ENCODE measurements at places on chromosomes 13 and 19.

DNA sequence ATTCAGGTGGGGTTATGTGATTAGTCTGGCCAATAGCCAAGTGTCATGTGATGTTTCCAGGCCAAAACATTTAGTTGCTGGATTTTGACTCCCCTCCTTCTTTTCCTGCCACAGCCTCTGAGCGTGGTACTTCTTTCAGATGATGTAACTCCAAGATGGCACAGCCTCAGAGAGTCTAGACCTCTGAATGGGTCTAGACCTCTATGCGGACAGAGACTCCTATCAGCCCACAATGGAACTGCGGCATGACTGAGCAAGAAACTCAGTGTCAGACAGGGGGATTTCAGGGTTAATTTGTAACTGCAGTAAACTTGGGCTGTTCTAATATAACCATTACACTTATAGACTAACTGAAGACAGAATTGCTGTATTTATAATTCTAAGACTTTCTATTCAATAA, 42.6 kb upstream of the ZDHHC20 start:
- DNase-seq, result no peak

DNA sequence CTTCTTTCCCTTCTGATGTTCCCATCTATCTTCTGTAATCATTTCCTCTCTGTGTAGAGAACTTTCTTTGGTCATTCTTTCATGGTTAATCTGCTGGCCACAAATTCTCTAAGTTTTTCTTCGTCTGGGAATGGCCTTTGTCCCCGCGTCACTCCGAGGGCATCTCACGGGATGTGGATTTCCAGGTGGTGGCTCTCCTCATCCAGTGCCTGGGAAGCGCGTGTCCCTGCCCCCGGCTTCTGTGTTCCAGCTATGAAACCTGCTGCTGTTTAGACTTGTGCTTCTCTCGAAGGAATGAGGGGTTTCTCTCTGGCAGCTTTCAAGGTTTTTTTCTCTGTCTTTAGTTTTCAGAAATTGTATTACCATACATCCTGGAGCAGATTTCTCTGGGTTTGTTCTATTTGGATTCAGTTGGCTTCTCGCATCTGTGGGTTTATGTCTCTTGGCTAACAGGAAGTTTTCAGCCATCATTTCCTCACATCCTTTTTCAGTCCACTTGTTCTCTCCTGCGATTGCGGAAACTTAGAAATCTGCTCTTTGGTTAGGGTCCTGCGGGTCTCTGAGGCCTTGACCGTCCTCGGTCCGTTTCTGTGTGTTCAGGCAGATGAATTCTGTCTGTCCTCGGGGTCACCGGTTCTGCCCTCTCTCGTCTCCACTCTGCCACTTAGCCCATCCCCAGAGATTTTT, 36.9 kb upstream of the DCUN1D2 start:
- DNase-seq, result no peak

DNA sequence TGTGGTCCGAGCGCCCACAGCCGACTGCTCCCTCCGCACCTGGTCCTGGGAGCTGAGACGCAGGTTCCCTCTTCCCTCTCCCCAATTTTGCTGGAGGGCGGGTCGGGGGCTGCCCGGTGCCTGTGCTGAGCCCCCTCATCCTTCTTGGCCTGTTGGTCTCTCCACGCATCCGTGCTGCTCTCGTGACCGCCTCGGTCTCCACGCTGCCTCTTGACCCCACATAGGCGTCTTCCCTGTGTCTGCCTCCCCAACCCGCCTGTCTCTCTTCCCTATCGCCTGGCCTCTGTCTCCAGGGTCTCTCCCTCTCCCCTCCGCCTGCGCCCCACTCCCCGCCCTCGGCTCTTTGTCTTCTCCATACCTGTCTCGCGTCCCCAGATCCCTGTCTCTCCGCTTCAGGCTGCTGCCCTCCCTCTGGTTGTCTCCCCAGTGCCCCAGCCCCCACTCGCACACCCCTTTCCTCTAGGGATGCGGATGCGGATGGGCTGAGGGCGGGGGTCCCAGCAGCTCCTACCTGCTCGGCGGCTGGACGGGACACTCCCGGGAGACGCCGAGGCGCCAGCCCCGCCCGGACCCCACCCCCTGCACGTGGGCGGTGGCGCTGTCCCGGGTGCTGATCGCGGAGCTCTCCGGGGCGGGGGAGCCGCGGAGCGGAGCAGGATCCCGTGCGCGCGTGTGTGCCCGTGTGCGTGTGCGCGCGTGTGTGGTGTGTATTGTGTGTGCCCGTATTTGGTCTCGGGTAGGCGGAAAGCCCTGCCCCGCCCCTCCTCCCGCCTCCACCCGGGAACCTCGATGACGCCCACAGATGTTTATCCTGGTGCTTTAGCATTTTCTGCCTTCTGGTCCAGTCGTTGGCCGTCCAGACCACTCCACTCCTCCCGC, at the start of gene SYT5:
Gene SYT5, minus strand, starts transcription at position 684 of the 879 bp plus-strand sequence. CDS start 1,248 bp downstream, outside the sequence.
- DNase-seq, result peak; percentile 27

DNA sequence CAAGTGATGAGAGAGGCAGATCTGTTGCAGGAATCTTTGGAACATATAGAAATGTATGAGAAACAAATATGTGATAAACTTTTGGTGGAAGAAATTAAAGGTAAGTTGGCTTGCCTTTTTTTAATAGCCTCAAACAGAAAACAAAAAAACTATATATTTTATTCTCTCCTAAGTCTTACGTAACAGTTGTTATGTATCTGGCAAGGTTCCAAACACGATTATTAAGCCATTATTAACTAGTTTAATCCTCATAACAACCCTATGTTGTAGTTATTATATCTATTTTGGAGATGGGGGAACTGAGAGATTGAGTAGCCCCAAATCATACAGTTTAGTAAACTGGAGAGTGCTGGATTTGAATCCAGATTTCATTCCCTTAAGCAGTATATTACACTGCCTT, 14.7 kb downstream of the NAA16 start:
- no peak for DNase-seq

GRCh38 chr13:79312340-79312855, 93.7 kb downstream of the RBM26 start:
- no peak for DNase-seq

DNA sequence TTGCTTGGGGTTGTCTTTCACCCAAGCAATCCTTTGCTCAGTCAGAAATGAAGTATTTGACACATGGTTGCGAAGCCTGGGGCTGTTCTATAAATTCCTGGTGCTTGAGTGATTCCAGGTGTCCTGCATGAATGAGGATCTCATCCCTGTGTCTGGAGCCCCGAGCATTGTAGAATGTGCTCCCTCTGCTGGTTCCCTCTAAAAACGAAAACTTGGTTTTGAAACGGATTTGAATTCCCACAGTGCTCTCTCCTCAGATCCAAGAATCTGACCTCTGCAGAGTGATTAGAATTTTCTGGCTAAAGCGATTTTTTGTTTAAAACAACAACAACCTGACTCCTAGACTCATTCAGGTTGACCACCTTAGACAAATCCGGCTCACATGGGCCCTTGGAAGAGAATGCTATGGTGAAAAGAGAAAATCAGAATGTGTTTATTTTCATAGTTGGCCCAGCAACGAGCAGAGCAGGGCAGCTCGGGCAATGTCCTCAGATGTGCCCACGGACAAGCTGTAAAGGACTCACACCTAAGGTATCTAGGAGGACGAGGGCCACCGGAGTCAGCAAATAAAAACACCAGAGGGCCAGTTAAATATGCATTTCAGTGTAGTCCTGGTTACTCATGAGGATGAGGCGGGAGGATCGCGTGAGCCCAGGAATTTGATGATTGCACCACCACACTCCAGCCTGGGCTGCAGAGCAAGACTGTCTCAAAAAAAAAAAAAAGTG, 8.7 kb upstream of the ATP12A start:
- peak; percentile 44 for DNase-seq

- DNase-seq, result no peak
Measured at GRCh38 chr13:90395846-90396245, 951.6 kb upstream of the MIR17HG start.

DNA sequence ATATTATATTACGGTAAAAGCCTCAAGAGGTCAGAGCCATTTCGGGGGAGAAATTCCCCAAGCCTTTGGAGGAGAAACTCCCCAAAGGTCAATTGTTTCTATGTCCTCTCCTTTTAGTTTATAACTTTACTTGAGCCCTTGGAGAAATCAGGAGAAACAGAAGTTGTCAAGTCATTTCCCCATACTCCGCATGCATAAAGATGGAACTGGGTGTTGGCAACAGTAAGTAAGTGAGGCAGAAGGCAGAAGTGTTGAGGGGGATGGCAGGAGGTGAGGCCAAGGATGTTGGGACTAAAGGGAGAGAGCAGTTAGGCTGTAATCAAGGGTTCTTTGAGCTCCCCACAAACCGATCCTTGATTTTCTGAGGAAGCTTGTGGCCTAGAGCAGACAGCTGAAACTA, 307.9 kb downstream of the ENOX1 start:
- DNase-seq, result no peak

DNA sequence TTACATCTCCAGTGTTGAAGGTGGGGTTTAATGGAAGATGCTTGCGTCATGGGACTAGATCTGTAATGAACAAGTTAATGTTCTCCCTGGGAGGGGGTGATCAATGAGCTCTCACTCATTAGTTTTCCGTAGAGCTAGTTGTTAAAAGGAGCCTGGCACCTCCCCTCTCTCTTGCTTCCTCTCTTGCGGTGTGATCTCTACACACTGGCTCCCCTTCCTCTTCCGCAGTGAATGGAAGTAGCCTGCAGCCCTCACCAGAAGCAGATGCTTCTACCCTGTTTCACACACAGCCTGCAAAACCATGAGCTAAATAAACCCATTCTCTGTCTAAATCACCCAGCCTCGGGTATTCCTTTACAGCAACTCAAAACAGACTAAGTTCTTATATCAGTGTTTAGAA, 318.8 kb downstream of the SLITRK1 start:
- no peak for DNase-seq

- DNase-seq, result no peak
Measured at GRCh38 chr13:49867834-49868233, 68.3 kb downstream of the SPRYD7 start.

GRCh38 chr13:72696579-72696978, 30.9 kb downstream of the MZT1 start:
- peak; percentile 43 for DNase-seq

GRCh38 chr19:38099966-38100365, 124.1 kb downstream of the DPF1 start:
- no peak for DNase-seq

GRCh38 chr19:41527089-41527488, 48.9 kb upstream of the CEACAM21 start:
- no peak for DNase-seq

DNA sequence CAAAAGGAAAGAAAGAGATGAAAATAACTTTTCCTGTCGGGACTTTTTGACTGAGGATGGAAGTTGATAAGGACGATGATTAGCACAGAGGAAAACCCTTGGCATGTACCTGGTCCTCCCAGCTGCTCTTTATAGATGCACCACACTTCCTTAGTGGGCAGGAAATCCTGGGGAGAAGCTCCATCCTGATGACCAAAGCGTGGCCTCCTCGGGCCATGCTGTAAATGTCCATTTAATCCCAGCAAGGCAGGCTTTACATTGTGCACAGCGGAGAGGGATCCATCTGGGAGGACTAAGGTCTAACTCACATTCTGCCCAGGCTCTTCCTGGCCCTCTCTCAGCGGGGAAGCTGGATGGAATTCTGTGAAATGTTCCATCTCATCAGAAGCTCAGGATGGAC, 113.5 kb downstream of the COL4A2 start:
- DNase-seq, result no peak

- DNase-seq, result no peak
Measured at GRCh38 chr19:18412610-18413239, 6.5 kb upstream of the SSBP4 start.

DNA sequence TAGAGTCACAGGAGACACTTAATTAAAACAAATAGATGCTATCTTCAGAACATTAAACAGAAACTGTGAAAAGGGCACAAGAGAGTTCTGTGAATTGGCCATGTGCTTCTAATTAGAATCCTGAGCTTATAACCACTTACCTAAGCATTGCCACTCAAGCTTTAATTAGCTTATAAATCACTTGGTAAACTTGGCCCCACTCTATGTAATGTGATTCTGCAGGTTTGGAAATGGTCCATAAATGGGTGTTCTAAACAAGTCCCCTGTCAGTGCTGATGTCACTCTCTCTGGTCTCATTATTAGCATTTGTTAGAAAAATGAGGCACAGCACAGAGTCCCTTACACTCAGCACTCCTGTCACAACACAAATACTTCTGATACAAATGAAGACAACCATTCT, 18.0 kb downstream of the ZNF91 start:
- no peak for DNase-seq

DNA sequence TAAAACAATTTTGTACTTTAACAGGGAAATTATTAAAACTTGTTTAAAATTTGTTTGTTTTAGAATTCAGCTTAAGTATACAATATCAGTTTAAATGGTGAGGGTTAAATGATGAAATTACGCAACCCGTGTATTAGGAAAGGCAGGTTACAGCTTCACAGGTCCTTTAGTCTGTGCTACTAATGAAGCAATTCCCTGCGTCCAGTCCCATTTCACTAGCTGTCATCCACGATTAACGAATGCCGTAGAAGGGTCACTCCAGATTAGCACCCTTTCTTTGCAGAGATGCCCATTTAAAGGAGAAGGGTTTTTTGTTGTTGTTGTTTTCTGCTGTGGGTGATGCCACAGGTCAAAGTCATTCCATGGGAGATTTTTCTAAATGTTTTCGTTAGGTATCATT, 457.6 kb upstream of the SLC10A2 start:
- no peak for DNase-seq

- DNase-seq, result no peak
Measured at GRCh38 chr19:9041023-9041422, 30.8 kb upstream of the MUC16 start.

DNA sequence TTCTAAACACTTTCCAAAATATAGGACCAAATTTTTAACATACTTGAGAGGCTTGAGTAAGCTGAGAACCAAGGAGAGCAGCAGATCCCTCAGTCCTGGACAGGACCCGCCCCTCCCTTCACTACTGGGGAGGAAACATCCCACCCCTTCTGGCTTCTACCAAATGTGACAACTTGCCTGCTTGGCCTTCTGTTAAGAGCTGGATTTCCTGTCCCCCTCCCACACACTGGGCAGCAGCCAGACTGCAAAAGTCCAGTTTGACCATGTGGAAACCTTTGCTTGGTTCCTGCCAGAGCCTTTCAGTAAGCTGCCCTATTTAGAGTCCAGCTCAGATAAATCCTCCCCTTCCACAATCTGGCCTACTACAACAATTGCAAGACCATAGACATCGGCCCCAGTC, 84.3 kb downstream of the FGF14 start:
- DNase-seq, result no peak

DNA sequence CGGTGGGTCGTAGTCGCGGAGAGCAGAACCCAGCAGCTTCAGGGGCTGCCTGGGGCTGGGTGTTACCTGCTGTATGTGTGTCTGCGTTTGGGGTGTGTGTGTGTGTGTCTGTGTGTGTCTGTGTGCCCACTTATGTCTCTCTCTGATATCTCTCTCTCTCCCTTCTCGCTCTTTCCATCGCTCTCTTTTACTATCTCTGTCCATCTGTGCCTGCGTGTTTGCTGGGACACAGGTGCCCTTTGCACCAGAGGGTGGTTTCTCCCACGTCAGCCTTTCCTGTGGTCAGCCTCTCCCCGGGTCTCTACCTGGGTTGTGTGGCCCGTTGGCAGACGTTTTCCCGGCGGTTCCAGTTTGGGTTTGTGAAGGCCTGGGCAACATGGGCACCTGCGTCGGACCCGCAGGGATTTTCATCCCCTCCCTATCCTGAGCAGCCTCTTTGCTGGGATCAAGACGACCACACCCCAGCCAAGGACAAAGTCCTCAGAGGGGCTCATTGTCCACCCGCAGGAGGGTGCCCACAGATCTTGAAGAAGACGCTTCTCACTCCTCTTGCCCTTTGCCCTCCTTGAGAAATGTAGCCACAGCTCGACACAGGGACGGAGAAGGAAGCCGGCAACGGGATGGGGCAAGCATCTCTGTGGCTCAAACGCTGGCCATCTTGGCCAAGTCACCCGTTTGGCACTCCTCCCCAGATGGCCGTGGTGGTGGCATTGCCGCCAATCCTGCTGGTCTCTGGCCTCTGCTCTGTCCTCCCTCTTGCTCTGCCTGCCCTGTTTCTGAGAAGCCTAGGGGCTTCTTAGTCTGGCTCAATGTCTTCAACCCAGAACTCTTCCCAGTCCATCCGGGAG, 43.3 kb downstream of the ZNF146 start:
- DNase-seq, result no peak

All from SJCRH30 (cell line).